Lower lobe of right lung (tissue), 2 donors: ENCODE measurements at places on chromosomes 16 and 17. TPM values are rescaled to one million over a fixed set of nuclear protein-coding genes. Genes with fewer than 3 reads are reported as not detected.

The TAT gene
- total RNA-seq = not detected

The SDR42E1 gene
- total RNA-seq = 8.4 TPM

The CHD9NB gene
- 12.4 TPM for total RNA-seq

The TMED6 gene
- total RNA-seq = 0.77 TPM

DNA sequence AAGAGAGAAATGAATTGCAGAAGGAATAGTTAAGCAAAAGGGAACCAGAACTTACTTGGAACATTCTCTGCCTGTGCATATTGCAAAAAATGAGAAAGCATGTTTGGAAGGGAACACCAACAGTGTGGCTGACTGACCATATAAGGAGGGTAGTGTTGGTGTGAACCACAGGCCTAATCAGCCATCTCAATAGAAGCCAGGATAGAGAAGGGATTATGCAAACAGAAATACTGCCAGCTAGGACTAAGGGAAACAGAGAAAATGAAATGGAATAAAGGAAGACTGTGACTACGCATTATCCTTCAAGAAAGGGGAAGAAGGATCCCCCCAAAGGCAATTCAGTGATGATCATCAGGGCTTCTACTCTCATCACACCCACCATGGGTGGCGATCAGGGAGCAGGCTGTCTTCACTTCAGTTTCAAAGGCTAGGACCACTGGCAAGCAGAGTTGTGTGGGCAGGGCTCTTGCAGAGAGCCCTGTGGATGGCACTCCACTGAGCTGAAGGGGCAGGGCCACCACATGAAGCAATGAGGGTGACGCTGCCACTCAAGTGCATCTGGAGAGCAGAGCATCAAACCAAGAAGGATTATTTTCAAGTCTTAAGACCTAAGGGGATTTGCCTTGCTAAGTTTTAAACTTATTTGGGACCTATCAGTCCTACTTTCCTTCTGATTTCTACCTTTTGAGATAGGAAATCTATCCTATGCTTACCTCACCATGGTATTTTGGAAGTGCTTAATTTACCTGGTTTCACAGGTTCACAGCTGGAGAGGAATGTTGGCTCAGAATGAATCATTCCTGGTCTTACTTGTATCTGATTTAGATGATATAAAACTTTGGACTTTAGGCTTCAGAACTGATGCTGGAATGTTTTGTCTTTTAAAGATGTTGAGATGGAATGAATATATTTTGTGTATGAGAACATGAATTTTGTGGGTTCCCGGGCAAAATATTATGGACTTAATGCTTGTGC, 140.5 kb downstream of the SSH2 start:
- H3K36me3 ChIP-seq = peaks cover 9% of the 10 kb centered on the region
- peak overlapping the region; percentile 38 for H3K27ac ChIP-seq
- peaks cover 7% of the 10 kb centered on the region for H3K4me1 ChIP-seq

- H3K27ac ChIP-seq = no peak overlapping the region
- H3K4me3 ChIP-seq = no peak overlapping the region
- DNase-seq = no peak
These were observed 23.9 kb upstream of the AATK start for GRCh38 chr17:81189670-81190530.

- H3K4me3 ChIP-seq = peak overlapping the region; percentile 46
- peaks cover 10% of the 10 kb centered on the region for H3K4me1 ChIP-seq
- no peak overlapping the region for H3K27ac ChIP-seq
- H3K27me3 ChIP-seq = peaks cover 5% of the 10 kb centered on the region
- H3K36me3 ChIP-seq = no peaks in the 10 kb centered on the region
These were observed 533 bp upstream of the MEFV start for GRCh38 chr16:3256866-3257465.

DNA sequence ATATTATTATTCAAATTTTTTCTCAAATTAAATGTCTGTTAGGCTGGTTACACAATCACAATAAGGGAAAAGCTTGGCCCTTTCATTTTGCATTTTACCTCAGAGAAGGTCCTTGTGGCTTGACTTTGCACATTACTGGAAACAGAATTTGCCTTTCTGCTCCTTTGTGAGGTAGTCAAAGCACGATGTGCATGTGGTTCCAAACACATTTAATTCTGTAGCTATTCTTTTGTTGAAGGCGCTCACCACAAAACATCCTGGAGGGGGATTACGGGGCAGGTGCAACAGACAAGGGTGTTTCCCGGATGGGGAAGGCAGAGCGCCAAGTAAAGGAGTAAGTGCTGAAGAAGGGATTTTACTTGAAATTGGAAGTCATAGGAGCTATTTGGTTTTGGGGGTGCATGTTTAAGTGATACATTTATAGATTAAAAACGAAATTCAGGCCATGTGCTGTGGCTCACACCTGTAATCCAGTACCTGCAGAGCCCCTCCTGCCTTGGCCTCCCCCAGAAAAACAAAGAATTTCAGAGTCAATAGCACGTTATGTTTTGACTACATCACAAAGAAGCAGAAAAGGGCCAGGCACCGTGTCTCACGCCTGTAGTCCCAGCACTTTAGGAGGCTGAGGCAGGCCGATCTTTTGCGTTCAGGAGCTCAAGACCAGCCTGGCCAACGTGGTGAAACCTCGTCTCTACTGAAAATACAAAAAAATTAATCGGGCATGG, 31.2 kb upstream of the TENT4B start:
- no peaks in the 10 kb centered on the region for H3K27me3 ChIP-seq
- no peaks in the 10 kb centered on the region for H3K36me3 ChIP-seq
- no peak for DNase-seq
- no peak overlapping the region for H3K4me3 ChIP-seq
- H3K27ac ChIP-seq = no peak overlapping the region

DNA sequence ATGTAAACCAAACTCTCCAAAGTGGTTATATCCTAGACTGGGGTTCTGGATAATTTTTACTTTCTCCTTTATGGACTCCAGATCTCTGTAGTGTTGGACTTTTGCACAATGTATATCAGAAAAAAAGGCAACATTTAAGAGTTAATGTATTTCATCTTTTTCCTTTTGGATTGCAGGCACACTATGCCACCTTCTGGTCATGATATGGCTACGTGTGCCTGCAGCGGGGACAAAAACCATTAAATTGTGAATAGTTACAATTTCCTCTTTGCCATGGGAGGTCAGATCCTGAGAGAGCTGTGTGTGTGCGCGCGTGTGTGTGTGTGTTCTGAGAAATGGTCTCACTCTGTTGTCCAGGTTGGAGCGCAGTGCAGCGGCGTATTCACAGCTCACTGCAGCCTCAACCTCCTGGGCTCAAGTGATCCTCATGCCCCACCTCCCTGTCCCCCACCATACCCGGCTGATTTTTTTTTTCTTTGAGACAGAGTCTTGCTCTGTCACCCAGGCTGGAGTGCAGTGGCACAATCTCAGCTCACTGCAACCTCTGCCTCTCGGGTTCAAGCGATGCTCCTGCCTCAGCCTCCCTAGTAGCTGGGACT, 4.3 kb upstream of the SGF29 start:
- H3K27ac ChIP-seq = no peak overlapping the region
- no peaks in the 10 kb centered on the region for H3K27me3 ChIP-seq
- no peak overlapping the region for H3K4me3 ChIP-seq
- DNase-seq = no peak

GRCh38 chr17:9594065-9594464, 17.6 kb downstream of the CFAP52 start:
- no peaks in the 10 kb centered on the region for H3K27me3 ChIP-seq
- H3K27ac ChIP-seq = no peak overlapping the region
- no peak overlapping the region for H3K4me3 ChIP-seq
- DNase-seq = no peak
